ENCODE measurements at places on chromosomes 4 and X. TPM values are rescaled to one million over a fixed set of nuclear protein-coding genes. Genes with fewer than 3 reads are reported as not detected.
A peak's percentile ranks its signal among the peaks of the same experiment; 100 is the strongest.

DNA sequence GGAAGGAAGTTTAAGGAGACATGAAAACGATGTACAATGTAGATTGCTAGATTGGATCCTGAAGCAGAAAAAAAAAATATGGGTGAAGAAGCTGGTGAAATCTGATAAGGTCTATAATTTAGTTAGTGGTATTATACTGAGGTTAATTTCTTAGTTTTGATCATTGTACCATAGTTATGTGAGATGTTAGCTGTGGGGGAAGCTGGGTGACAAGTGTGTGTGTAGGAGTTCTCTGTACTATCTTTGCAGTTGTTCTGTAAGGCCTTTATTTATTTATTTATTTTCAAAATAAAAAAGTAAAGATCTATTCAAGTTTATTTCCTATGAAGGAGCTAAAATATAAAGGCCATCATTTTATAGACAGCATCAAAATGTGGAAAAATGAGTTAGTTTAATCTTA is 12.5 kb upstream of the EXOC1 start:
- DNase-seq = no peak

- peak; percentile 19 for DNase-seq
These were observed 682.9 kb upstream of the GALNTL6 start for GRCh38 chr4:171130256-171130801.

Gene CT45A8
- total RNA-seq = not detected

DNA sequence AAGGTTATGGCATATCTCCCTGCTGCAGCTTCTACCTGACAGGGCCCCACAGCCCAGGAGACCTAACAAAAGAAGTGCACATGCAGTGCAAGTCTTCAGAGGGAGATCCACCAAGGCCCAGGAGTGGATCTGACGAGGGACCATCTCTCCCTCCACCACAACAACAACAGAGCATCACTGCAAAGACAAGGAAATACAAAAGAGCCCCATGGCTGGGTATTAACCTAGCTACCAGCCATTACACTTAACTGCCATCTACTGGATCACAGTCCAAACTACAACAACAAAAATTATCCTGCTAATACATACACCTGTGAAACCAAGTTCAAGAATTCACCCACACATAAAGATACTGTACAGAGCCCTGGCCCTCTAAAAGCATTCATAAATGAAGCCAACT is 280.2 kb upstream of the SLC7A11 start:
- DNase-seq = peak; percentile 15

DNA sequence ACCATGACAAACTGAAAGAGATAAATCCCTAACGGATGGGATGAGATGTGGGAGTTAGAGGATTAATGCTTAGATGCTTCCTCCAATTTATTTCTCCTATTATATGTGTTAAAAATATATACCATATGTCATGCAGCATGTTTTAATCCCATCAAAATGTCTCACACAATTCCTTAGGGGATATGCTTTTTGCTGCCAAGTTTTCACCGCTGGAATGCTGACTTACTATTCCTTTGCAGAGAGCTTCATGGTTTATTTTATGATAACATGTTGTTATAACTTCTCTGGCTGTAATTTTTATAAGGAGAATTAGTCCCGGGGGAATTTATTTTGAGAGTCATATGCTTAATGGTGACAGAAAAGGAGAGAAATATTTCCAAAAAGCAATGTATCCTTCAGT is 670.3 kb downstream of the IL1RAPL1 start:
- no peak for DNase-seq

DNA sequence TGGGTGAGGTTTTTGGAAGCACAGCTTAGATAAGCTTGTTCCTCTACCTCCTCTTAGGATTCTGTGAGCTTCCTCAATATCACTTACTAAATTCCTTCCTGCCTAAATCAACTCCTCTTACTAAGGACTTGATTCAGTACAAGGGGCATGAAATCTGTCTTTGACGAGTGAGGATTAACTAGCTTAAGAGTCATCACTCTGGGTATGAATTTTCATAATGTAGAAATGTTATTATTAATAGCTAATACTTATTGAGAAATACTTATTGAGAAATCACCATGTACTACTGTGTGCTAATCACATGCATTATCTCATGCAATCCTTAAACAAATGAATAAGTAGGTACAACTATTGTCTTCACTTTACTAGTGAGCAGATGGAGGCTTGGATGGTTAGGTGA is 28.6 kb downstream of the TRPC3 start:
- DNase-seq = no peak

- DNase-seq = no peak
These were observed 27.1 kb downstream of the PAK3 start for GRCh38 chrX:111123125-111123524.

- peak; percentile 15 for DNase-seq
These were observed 332.7 kb downstream of the MID1IP1 start for GRCh38 chrX:39133971-39134370.

Gene DMD
- total RNA-seq = 27.8 TPM

Gene TXLNG
- 24.0 TPM for total RNA-seq

GRCh38 chr4:13151194-13151593 is 332.9 kb downstream of the RAB28 start:
- no peak for DNase-seq

Gene KCTD8
- total RNA-seq = 1.5 TPM

Gene LRCH2
- 22.5 TPM for total RNA-seq

GRCh38 chr4:101651778-101652177 is 138.8 kb upstream of the BANK1 start:
- no peak for DNase-seq

Gene SLC10A4
- 0.23 TPM for total RNA-seq
